Adipocyte (in vitro differentiated cells): ENCODE measurements at places on chromosomes 11 and 22.
A peak's percentile ranks its signal among the peaks of the same experiment; 100 is the strongest.

DNA sequence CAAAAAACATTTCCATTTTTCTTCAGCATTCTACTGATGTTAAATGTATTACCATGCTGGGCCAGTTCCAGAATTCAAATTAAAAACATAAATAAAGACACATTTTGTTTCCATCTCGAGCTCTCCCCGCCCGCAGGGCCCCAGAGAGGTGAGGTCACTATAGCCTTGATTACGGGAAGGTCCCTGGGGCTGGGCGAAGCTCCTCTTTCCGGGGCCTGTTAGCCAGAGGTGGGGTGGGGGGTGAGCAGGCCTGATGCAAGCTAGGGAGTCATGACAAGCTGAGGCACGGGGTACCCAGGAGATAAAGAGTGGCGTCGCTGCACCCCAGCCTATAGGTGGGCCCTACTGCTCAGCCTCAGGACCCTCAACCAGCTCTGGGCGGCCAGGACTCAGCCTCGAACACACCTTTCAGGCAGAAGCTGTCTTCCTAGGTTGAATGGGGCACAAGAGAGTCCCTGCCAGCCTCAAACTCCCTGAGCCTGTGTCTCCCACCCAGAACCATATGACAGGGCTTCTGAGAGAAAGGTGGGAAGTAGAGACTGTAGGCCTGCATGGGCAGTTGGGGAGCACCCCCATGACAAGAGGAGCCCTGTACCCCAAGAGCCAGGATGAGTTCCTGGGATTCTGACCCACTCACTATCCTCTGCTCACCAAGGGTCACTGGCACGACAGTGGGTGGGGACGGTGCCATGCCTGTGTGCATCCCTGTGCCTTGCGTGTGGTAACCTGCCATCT is 34.8 kb downstream of the KCNQ1OT1 start:
- peak; percentile 20 for DNase-seq

DNA sequence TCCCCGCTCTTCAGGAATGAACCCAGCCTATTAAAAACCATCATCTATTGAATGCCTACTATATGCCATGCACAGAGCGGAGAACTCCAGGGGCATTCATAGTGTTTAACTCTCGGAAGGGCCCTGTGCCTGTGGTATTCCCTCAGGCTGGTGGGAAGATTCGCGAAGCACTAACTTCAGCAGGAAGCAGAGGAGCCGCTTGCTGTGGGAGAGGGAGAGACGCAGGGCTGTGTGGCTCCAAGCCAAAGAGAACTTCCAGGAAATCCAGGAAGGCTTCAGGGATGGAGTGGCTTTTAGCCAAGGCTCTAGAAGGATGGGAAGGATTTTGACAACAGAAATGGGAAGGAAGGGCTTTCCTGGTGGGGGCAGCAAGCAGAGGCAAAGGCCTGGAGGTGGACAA is 103.8 kb downstream of the TP53I11 start:
- no peak for DNase-seq

GRCh38 chr22:33838644-33839043 is 81.6 kb downstream of the LARGE1 start:
- peak; percentile 11 for DNase-seq

- no peak for DNase-seq
These were observed 15.8 kb downstream of the RPL27A start for GRCh38 chr11:8698379-8698851.

DNA sequence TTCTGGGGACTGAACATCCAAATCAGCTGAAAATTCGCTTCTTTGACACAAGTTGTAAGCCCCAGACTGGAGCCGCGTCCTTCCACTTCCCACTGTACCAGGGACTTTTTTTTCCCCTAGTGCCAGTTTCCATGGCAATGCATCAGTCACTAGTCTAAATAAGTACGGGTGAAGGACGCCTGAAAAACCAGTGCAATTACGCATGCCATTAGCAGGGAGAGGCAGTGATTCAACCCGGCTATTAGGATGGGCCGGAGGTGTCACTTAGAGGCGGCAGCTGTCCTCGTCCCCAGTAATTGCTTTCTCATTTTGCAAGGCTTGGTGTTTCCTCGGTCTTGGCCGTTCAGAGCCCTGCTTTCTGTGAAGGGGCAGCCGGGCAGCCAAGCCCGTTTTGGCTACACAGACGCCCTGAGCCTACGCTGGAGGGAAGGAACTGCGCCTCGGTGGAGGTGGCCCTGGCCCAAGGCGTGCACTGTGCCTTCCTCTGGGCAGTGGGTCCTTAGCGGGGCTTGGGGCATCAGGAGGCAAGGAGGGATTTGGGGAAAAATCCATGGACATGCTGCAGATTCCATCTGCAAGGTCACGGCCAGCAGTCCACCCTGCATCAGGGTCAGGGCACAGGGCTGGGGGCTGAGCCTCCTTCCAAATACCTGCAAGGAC is 319.7 kb downstream of the CTTN start:
- DNase-seq = no peak

DNA sequence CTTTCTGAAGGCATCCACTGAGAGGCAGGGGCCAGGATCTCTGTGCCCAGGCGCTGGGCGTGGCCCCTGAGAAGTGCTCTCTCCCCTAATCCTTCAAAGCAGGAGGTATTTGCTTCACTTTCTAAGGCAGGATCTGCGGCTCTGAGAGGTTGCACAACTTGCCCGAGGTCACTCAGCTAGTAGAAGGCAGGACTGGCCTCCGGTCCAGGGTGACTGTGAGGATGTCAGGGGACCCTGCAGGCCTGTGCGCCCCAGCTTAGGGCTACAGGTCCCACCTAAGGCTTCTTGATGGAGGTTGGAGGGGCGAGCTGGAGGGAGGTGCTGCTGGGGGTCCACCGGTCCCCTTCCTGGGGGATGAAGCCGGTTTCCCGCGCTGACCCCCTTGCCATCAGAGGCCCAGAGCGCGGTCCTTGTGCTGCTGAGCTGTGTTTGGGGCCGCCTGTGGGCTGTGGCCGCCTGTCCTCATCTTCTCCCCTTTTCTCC is 979 bp downstream of the SMIM38 start:
- DNase-seq = peak; percentile 57
